Peyer's patch (tissue), 4 donors: ENCODE measurements at places on chromosomes 12 and 14.

DNA sequence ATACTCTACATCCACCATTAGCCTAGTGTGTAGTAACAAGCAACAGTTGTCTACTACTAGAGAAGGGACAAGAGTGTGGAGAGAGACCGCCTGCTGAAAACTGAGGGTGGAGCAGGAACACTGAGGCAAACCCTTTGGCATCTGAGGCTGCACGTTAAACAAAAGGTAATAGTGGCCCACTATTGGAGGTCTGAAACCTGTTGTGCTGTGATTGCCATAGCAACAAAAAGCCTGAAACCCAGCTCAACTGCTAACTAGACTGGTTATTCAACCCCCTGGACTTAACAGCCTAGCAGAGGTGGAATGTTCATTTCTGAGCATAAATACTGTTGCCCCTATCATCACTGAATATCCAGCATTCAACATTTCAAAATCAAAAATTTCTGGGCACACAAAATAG, 43.0 kb downstream of the PPP4R4 start:
- no peak for DNase-seq

GRCh38 chr14:96584199-96584906, 82.2 kb downstream of the PAPOLA start:
- no peak for DNase-seq

DNA sequence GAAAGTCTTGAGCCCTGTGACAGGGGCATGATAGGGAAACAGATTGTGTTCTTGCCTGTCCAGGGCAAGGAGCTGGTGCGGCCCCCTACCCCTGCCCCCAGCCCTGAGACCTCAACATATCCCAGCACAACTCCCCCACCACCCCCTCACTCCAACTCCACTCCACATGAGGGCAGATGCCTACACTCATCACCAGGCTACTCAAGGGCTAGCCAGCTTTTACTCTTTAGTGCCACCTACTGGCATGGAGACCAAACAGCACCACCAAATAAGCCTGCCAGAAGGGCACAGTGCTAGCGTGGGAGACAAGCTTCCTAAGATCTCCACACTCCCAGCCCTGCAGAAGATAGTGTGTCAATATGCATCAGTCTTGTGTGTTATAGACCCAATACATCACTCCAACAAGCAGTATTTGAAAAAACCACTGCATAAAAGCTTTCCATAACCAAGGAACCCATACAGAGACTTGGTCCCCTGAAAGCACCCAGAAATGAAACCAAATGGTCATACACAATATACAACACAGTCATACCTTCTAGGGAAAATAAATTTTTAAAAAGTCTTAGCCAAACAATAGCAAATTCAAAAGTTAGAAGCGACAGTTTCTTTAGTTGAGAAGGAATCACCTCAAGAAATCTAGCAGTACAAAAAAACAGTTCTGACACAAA, 154.4 kb downstream of the KCNK10 start:
- no peak for DNase-seq

GRCh38 chr14:64628940-64629408, 75.2 kb upstream of the PLEKHG3 start:
- no peak for DNase-seq

- DNase-seq, result peak; percentile 15
Measured at GRCh38 chr14:105855893-105856675, 329.7 kb downstream of the TMEM121 start.

GRCh38 chr14:51860825-51861499, 550 bp downstream of the GNG2 start:
- DNase-seq, result no peak

DNA sequence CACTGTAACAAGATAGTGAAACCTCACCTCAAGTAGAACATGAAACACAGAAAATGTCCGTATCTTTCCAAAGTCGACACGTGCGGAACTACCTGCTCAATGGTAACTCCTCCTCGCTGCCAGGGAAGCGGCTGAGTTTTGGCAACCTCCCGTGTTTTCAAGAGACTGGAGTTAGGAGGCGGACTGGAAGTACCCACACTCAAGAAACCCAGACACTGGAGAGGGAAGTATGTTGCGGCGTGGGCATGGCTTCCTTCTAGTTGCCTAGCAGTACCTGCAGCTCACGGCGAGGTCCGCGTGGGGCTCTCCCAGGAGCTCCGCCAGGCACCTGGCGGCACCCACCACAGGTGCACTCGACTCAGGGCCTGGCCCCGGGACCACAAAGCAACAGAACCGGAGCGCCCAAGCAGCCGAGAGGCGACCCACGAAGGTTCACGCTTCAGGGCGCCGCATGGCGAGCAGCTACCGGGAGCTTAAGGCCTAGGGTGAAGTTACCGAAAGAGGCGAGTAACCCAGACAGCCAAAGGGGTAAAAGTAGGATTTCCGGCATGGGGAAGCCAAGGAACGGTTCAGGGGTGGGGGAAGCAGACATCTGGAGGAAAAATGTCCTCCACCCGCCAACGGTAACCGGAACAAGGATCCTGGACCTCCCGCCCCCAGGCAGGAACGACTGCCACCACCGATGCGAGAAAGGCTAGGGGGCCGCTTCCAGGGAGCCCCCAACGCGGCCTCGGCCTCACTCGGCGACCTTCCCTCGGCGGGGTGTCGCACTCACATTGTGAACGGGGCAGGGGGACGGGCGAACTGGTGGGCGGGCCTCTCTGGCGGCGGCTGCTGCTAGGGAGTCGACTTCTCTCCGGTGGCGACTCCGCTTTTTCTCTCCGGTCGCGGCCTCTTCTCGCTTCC, 608 bp downstream of the PTGES3 start:
- peak; percentile 67 for DNase-seq

DNA sequence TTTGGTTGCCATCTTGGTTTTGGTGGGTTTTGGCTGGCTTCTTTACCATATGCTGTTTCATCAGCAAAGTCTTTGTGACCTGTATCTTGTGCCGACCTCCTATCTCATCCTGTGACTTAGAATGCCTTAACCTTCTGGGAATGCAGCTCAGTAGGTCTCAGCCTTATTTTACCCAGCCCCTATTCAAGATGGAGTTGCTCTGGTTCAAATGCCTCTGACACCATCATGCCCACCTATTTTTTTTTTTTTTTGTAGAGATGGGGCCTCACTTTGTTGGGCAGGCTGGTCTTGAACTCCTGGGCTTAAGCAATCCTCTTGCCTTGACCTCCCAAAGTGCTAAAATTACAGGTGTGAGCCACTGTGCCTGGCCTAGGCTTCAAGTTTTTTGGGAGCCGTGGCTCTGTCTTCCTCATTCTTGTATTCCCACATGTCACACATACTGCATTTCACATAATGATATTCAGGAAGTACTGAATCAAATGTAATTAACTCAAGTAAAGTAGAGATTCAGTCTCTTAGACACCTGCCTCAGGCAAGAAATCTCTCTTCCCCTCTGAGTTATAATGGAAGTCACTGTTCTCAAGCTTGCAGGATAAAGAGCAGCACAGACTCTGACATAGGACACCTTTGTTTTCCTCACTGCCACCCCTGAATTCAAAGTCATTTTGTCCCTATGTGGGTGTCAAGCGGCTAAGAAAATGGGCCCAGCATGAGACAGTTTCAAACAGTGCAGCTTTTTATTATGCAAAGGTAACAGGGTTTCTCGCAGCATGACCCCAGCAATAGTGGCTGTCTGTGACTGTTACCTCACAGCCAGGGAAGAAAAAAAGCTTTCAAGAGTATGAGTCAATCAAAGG, 159.0 kb downstream of the PTPN11 start:
- no peak for DNase-seq

DNA sequence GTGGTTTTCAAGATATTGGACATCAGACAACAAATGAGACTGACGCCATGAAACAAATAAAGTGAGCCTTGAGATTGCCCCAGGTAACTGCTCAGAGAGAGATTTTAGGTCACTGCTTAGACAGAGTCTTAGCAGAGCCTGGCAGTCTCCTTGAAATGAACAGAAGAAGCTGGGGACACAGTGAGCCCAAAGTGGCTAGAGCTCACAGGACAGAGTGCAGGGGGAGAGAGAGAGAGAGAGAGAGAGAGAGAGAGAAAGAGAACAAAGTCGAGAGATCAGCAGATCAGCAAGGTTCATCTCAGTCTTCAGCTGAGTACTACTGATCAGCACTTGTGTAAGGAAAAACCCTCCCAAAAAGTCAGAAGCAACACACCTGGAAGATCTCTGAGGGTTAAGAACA, 147.4 kb downstream of the RMST start:
- DNase-seq, result no peak

GRCh38 chr14:92950193-92950540, 27.2 kb downstream of the CHGA start:
- DNase-seq, result no peak

DNA sequence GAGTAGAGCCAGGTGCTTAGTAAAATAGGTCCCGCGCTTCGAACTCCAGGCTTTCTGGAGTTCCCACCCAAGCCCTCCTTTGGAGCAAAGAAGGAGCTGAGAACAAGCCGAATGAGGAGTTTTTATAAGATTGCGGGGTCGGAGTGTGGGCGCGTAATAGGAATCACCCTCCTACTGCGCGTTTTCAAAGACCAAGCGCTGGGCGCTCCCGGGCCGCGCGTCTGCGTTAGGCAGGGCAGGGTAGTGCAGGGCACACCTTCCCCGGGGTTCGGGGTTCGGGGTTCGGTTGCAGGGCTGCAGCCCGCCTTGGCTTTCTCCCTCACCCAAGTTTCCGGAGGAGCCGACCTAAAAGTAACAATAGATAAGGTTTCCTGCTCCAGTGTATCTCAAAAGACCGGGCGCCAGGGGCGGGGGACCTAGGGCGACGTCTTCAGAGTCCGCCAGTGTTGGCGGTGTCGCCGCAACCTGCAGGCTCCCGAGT, 3.6 kb downstream of the SSTR1 start:
- no peak for DNase-seq

- DNase-seq, result no peak
Measured at GRCh38 chr14:81751198-81751597, 217.5 kb upstream of the SEL1L start.

DNA sequence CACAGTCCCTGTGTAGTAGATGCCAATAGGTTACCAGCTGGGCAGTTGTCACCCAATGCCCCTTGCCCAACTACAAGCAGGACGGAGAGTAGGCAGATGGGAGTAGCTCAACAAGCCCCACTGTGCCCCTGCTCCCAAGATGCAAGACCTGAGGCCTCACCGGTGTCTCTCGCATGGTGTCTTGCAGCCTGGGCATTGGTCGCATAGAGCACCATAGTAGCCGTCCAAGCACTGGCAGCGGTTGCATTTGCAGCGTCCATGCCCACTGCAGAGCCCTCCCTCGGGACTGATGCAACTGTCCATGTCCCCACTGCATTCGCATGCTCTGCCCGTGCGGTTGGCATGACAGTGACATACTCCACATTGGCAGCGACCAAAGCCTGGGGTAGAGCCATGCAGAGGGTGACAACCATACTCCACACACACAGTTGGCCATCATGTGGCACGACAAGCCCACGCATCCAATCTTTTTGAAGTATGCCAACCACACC, 11.9 kb upstream of the CSAD start:
- DNase-seq, result no peak

GRCh38 chr12:22653791-22654190, 28.8 kb downstream of the ETNK1 start:
- no peak for DNase-seq

DNA sequence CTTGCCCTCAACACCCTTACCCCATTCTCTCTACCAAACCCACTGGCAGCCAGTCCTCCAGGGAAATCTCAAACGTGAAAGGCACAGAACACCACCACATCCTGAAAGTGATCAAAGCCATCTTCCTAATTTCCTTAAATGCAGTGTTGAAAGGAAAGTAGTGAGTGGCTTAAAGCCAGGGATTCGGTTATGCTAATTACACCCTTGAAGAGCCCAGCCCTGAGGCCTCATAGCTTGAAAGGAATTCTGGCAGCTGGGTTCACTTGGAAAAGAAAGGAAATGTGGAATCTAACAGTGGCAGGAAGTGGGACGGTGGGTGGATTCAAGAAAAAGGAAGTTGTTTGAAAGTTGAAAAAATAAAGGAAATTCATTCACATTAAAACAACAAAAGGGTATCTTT, 73.0 kb upstream of the FICD start:
- DNase-seq, result no peak

GRCh38 chr12:12538535-12538934, 24.1 kb downstream of the DUSP16 start:
- no peak for DNase-seq

- DNase-seq, result no peak
Measured at GRCh38 chr14:99479160-99479905, 1.3 kb downstream of the SETD3 start.

DNA sequence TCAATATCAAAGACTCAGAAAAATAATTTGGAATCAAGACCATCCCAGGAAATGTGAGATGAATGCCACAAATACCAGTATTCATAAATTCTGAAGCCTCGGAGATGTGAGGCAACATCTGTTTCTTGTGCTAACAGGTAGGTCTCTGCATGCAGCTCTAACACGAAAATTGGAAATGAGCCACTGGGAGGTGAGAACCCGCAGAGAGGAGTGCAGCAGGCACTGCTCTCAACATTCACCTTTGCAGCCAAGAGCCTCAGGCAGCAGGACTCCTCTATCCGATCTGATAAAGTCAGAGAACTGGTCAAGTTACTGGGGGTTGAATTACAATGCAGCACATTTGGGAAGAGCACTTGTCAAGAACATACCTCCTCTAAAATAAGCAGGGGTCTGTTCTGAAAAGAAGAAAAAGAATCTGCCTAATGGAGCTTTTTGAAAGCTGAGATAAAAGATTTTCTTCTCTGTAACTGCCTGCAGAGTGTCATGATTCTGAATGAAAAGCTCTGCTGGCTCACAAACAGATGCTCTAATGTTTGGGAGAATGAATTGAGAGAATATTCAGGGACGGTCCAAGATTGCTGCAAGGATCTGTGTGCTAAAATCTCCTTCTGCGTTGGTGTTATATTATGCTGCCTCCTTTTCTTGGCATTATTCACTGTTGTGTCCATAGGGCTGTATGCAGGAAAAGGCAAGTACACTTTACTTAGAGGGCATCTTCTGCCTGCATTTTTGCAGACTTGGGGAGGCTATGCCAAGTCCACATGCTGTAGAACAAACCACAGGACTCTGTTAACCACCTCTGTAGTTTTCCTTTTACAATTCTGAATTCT, 209.6 kb upstream of the KRR1 start:
- DNase-seq, result no peak
